ENCODE measurements at places on chromosomes 13 and 19.

- no peak for DNase-seq
Measured at GRCh38 chr13:50945669-50946068, 36.1 kb downstream of the RNASEH2B start.

GRCh38 chr13:48879432-48879831 lies 96.3 kb upstream of the FNDC3A start:
- no peak for DNase-seq

GRCh38 chr13:40275155-40275554 lies 391.3 kb downstream of the FOXO1 start:
- DNase-seq: no peak

DNA sequence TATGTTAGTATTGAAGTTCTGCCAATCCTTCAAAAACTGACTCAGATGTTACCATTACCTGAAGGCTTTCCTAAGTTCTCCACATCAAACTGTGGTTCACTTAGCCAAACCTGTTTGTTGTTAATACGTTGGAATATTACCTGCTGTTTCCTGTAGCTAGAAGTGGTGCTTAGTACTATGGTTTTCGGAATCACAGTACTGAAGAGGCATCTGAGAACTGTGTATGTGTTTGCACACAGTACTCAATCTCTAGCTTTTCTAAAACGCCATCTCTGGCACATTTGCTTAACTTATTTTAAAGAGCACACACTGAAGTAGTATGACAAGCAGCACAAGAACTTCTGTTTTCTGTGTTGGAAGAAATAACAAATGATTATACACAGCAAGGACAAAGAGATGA lies 248.2 kb downstream of the SHISA2 start:
- DNase-seq: no peak

- DNase-seq: no peak
Measured at GRCh38 chr13:36341718-36342117, 4.5 kb downstream of the SPART start.
